Activated CD8-positive, alpha-beta T cell treated with anti-CD3 and anti-CD28 coated beads, Interleukin-2, amount 10 ng/mL, durations not matched to agents 7 days and 5 days (primary cell): ENCODE measurements at places on chromosomes 4 and X. TPM values are rescaled to one million over a fixed set of nuclear protein-coding genes. Genes with fewer than 3 reads are reported as not detected.

The CDKL2 gene
- total RNA-seq = 0.45 TPM

DNA sequence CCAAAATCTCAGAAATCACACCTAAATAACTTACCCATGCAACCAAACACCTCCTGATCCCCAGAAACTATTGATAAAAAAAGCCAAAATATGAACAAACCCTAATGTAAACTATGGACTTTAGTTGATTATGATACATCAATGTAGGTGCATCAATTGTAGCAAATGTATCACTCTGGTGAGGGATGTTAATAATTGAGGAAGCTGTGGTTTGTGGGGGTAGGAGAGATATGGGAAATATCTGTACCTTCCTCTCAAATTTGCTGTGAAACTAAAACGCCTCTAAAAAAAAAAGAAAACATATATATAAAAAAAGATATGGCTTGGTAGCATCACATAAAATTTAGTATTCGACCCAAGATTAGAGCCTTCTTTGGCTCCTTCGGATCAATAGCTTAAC is 144.3 kb upstream of the CPEB2 start:
- no peak for DNase-seq

DNA sequence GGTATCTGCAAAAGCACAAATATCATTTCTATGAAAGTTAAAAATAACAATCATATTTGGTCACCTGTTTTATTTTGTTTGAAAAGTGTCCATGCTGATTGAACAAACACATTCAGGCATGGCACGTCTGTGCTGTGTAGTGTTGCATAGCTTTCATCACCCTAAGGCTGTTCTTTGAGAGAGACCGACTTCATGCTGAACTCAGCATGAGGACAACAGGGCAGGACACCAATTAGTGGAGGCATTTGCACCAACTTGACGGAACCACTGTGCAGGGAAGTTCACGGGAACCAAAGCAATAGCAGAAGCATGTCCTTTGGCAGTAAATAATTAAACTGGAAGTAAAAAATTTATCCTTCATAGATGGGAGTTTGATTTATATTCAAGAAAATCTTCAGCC is 158.4 kb upstream of the SLC7A11 start:
- no peak for DNase-seq

DNA sequence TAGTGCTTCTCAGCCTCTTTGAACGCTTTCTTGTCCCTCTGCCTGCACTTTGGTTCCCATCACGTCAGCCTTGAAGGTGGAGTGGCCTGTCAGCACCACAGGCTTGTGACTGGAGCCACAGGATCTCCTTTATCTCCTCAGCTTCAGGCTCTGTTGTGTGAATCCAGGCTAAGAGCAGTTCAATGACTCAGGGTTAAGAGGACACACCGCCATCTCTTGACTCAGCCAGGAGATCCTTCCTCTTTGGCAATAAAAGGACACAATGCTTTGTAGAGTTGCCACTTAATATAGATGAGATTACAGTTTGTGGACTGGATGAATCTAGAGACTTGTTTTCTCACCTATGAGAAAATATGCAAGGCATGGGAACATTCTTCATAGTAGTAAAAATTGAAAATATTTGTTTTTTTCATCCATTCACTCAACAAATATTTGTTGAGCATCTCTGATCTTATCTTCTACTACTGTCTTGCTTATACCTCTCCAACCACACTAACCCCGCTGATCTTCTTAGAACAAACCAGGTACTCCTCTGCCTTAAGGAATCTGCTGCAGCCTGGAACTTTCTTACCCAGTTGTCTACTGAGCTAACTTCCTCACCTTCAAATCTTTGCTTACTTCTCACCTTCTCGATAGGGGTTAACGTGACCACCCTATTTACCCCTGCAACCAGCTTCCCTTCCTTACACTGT is 62.3 kb downstream of the UCHL1 start:
- no peak for DNase-seq

GRCh38 chr4:13833171-13833804 is 205.8 kb upstream of the BOD1L1 start:
- DNase-seq = no peak
